Immature natural killer cell (primary cell): ENCODE measurements at places on chromosomes 7 and 10. TPM values are rescaled to one million over a fixed set of nuclear protein-coding genes. Genes with fewer than 3 reads are reported as not detected.

Gene ZCCHC24
- polyA plus RNA-seq: 1.7 TPM

Gene CUBN
- polyA plus RNA-seq: 1.2 TPM

Gene CDCA7L
- polyA plus RNA-seq: 4.6 TPM

Gene XRCC2
- not detected for polyA plus RNA-seq

GRCh38 chr10:51230887-51231585 is 156.7 kb downstream of the PRKG1 start:
- no peak for DNase-seq

- no peak for DNase-seq
Observed at GRCh38 chr7:99253369-99253768, 19.3 kb upstream of the MYH16 start.

GRCh38 chr10:103367782-103368518 is at the start of gene TAF5:
TSS of gene TAF5 (plus strand) at chr10:103367976. CDS start at chr10:103367990, 14 bp downstream.
- DNase-seq: peak; percentile 91

- no peak for DNase-seq
Observed at GRCh38 chr7:132084776-132085388, 491.4 kb downstream of the PLXNA4 start.

DNA sequence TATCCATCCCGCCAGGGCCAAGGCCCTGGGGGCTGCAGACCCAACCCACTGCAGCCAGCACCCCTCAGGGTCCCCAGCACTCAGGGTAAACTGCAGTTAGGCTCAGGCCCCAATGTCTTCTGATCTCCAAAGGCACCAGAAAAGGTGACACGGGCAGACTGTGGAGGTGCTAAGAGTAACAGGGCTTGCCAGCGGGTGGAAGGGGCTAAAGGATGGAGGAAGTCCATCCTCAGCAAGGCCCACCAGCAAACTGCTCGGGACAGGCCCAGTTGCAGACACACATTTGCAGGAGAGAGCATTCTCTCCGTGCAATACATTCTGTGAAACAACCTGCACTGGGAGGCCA is 95.6 kb upstream of the DDC start:
- DNase-seq: no peak

- no peak for DNase-seq
Observed at GRCh38 chr7:32140210-32140939, 70.2 kb upstream of the PDE1C start.

- DNase-seq: no peak
Observed at GRCh38 chr7:80511964-80512363, at the start of gene GNAT3. TSS of gene GNAT3 (minus strand) at chr7:80512064. CDS start at chr7:80511926, 138 bp downstream.

DNA sequence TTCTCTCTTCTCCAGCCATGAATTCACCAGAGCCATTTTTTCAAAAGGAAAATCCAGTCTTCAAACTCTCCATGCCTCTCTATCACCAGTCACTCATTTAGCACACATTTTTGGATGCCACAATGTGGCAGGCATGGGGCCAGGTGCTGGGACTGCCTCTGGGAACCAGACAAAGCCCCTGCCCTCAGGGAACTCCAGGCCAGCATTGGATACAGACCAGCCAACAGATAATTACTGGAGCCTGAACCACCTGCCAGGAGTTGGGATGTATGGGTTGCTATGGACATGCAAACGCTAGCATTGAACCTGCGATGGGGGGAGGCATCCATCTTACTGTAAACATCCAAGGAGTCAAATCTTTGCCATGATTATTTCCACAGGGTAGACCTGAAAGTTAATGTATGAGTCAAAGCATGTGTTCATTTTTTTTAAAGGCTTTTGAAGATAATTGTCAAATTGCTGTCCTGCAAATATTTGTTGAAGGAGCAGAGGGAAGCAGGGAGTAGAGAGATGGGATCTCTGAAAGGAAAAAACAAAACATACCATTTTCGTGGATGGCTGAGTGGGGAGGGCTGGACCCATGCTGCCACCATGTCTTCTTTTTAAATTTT is 43.2 kb downstream of the SRRM3 start:
- DNase-seq: no peak

DNA sequence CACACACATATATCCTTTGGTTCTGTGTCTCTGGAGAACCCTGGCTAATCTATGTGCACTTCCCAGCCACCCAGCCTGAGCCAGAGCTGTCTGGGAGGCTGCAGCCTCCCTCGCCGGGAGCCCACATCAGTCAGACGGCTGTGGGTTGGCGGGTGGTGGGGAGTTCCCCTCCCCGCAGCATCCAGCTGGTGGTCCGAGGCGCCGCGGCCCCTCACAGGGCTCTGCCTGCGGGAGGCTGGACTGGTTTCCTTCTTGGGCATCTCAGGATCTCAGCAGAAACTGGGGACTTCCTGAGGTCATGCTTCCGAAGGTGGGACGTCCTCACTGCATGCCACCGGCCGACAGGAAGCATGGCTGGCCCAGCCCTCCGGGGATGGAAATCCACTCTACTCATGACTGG is 22.0 kb upstream of the PSMG3 start:
- no peak for DNase-seq

GRCh38 chr10:103546401-103546800 is 52.9 kb downstream of the NEURL1 start:
- DNase-seq: no peak

- no peak for DNase-seq
Observed at GRCh38 chr10:114684084-114684821, 26.2 kb upstream of the ABLIM1 start.

DNA sequence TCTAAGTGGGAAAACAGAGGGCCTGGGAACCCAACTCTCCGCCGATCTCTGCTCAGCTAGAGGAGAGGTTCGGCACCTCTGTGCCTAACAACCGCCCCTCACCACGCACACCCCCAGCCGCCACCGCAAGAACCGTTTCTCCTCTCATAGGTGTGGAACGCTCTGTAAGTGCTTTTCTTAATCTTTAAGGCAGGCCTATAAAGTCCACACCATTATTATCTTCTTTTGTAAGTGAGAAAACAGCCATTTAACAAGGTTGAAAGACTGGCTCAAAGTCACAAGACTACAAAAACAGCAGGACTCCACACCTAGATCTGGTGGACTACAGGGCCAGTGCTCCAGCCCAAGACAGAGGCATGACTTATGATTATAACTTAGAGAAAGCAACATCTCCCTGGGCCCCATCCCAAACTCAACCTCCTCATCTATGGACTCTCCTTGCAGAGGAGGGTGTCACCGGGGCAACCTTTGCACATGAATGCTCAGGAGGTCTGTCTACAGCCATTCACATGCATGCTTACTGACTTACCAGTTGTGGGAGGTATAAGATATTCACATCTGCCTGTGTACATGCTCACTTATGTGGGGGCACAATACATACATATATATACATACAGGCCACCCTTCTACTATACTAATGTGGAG is 7.9 kb upstream of the NKX2-3 start:
- DNase-seq: no peak

- no peak for DNase-seq
Observed at GRCh38 chr10:5616836-5617235, 49.6 kb downstream of the ASB13 start.

GRCh38 chr10:88207121-88207546 is 343.7 kb downstream of the PTEN start:
- DNase-seq: no peak

DNA sequence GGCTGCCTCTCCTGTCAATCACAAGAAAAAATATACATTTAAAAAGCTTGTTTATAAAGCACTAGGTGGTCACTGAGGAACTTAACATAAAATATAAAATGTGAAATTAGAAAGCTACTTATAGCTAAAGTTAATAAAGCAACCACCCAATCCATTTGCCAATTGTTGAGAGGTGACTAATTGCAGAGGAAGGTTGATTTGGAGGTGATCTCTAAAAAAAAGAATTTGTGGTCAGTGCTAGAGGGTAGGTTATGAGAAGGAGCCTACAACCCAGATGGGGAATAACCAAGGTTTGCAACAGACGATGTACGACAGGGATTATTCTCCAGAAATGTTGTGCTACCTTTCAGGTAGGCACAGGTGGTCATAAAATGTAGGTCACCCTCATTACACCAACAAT is 444.2 kb upstream of the C7orf33 start:
- no peak for DNase-seq
